SK-N-SH (cell line): ENCODE measurements at places on chromosomes 5 and 9.

DNA sequence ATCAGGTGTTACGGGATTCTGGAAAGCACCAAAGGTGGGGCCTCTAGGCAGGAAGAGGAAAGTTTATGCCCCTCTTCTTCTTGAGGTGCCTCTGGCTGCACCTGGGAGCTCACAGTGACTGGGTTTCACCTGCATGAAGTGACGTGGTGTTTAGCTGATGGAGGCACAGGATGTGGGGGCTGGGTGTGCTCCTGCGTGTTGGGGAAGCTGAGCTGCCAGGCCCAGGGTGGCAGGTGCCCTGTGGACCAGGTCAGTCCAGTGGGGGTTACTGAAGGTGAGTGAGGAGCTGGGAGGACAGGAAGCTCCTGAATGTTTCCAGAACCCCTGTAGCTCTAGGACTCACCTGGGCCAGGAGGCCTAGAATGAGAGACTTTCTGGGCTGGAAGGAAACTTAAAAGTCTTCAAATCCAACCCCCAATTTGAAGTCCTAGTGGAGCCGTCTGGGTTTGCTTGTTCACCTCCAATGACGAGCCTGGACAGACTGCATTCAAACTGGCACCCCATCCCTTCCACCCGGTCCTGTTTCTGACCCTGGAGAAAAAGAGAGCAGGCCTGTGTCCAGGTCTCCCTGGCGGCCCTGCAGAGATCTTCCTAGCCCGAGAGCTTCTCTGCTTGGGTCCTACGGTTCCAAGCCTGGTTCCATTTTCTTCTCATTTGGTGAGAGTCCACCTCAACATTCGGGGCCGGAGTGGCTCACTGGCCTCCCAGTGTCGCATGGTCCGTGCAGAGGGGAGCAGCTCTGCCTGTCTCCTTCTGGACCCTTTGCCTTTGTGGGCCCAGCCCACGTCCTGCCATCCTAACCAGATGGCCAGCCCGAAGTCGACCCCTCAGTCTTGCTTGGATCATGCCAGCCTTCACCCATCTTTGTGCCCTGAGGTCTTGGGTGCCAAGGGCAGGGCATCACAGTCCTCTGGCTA lies 22.3 kb downstream of the TRAF1 start:
- DNase-seq: no peak

DNA sequence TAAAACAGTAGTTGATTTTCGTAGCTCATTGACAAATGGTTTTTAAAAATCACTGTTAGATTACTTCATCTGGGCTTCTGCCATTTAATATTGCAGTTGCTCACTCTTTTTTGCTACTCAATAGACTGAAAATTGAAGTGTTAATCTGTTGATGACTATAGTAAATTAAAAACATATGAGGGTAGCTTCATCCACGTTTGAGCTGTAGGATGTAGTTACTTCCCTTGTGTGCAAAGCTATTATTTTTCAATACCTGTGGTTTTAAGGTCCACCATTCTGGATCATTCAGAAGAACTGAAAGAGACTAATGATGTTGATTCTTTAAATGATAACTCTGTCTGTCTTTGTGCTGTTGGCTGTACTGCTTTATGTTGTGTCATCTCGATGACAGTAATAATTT lies 74.7 kb downstream of the LNPEP start:
- no peak for DNase-seq

DNA sequence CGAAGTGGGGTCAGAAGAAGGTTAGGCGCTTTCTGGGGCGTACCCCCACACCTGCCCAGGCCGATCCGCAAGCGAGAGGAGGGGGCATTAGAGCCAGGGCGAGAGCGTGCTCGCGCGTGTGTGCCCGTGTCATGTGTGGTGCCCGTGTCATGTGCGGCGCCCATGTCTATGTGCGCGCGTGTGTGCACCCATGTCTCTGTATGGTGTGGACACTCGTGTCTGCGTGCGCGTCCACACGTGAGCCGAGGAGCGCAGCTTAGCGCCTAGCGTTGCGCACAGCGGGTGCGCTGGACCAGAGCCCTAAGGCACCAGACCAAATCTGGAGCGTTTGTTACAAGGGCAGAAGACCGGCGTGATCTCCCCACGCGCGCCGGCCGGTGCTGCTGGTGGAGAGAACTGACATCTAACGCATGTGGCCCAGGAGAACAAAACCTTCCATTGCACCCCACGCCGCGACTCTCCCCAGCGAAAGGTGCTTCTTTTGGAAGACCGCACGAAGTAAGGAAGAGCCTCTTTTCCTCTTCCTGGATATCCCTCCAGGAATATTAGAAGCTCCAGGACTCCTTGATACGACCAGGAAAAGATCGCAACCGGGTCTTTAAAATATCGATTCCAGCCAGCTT lies 644 bp downstream of the NIM1K start:
- peak; percentile 39 for DNase-seq

DNA sequence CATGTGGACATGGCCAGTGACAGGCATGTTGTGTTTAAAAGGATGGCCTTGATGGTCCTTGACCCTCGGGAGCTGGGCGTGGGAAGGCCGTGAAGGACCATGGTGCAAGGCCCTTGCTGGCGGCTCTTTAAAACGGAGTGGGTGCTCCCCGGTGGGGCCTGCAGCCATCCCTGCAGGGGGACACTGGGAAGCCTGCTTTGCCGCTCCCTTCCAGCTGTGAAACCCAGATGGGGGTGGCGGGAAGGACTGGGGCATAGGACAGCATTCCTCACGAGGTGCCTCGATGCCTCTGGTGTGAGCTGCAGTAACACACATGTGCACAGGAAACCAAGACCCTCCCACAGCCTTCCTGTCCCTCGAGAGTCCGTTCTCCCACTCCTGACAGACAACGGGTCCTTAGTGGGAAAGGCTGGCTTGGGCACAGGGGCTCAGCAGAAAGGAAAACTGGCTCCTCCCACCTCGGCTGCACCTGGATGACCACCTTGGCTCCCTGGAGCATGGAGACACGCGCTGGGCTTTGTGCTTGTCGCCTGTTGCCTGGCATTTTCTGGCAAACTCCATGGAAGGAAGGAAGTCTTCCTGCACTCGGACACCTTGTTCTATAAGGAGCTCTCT lies 30.3 kb upstream of the IRX4 start:
- no peak for DNase-seq

- DNase-seq: no peak
These were observed 27.4 kb upstream of the KIF4B start for GRCh38 chr5:154986151-154986550.

DNA sequence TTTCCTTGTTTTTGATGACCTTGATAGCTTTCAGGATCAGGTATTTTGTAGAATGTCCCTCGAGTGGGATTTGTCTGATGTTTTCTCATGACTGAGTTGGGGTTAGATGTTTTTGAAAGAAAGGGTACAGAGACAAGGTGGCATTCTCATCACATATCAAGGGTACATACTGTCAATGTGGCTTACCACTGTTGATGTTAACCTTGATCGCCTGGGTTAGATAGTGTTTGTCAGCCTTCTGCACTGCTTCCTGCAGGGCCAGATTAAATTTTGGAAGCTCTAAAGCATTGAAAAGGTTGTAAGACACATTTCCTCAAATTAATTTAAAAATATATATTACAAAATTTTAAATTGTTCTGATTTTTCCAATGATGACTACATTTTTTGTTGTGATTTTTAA lies 287.4 kb upstream of the ACTBL2 start:
- DNase-seq: no peak

DNA sequence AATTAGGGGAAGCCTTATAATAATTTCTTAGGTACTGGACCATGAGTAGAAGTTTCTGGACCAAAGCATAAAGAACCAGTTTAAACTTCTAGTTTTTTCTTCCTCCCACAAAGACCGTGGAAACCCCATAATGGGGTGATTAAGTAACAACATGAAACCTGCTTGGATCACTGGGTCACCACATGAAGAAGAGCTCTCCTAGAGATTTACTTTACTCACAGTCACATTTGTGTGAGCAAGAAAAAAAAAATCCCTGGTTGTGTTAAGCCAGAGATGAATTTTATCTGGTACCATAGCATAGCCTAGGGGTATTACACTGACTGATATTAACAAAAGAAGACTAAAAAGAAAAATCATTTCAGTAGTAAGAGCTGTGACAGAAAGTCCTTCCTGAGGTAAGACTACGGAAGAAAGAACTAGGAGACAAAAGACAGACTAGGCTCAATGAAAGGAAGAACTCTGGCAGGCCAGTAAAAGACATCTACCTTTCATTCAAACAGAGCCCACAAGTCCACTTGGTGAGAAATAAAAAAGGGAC lies 15.2 kb downstream of the OTP start:
- no peak for DNase-seq

DNA sequence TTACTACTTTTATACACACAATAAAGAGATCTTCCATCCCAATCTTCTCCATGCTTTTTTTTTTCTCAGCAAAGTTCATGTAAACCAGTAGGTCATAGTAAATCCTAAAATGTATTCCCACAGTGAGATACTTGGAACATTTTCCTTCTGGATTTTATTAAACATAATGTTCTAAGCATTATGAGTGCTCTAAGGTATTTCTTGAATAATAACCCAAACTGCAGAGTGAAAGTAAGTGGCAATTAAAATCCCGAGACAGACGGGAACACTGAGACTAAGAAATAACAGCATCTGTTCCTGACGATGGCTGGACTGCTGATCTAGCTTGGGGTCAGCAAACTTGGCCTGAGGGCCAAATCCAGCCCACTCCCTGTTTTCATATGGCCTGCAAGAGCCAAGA lies 359.8 kb downstream of the ARL15 start:
- DNase-seq: no peak

GRCh38 chr5:119288379-119289033 lies 67.3 kb upstream of the TNFAIP8 start:
- no peak for DNase-seq

DNA sequence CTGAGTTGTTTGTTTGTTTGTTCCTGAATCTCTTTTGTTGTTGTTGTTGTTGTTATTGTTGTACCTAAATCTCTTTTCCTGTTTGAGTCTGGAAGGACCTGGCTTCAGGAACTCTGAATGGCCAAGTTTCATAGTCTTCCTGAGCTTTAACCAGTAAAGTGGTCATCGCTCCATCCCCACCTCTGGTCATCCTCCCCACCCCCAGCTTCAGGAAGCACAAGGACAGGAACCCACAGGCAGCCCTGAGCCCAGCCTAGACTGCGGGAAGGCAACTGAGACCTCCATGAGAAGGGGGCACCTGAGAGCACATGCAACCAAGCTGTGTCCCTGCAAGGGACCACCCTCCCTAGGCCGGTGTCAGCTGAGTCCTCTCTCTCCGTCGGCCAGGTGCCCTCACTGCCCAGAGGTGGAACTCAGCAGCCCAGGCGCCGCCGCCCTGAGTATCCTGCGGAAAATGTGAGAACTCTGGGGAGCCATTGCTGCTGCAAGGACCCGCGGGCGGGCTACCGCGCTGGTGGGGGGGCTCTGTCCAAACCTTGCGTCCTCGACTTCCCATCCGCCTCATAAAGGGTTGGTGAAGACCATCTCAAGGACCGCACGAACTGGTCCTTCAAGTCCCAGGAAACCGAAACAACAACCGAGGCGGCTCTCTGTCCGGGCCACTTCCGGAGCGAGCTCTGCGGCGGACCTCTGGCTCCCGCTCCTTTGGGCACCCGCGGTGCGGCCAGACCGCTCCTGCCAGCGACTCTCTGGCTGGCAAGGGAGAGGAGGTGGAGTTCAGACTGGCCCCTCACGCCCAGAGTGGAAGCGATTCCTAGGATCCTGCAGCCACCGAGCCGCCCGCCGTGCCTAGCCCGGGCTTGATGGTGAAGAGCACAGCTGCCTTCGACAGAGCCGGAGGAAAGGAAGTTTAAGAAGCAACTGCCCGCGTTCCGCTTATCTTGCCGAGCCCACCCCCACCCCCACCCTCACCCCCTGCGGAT lies 4.2 kb downstream of the BARX1 start:
- DNase-seq: peak; percentile 76

DNA sequence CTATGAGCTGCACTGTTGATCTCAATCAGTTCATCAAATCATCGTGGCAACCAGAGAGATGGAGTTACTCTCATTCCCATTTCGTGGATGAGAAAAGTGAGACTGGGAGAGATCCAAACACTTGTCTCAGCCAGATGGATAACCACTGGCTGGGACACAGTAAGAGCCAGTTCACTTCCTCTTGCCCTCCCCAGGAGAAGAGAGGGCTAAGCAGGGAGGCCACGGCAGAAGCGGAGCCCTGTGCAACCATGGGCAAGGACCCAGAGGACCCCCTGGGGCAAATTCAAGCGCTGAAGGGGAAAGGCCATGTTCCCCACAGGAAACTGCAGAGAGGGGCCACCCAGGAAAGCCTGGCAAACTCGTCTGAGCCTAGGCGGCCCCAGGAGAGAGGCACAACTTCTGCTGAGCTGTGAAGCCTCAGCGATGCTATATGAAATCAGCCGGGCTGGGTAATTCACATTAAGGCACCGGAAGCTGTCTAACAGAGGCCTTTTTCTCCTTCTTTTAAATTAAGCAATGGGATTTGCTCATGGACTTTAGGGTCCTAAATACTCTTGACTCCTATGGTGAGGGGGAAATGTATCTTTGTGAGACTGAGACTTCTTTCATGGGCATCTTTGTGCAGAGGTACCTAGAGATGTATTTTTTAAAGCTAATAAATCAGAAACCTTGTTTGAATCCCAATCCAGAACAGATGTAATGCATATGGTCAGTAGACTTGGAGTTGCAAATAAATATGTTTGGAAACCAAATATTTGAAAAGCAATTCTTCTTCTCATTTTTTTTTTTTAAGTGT lies 137.1 kb upstream of the SMIM23 start:
- no peak for DNase-seq
